GM23338 (cell line): ENCODE measurements at places on chromosomes 5 and 9.
A peak's percentile ranks its signal among the peaks of the same experiment; 100 is the strongest.

DNA sequence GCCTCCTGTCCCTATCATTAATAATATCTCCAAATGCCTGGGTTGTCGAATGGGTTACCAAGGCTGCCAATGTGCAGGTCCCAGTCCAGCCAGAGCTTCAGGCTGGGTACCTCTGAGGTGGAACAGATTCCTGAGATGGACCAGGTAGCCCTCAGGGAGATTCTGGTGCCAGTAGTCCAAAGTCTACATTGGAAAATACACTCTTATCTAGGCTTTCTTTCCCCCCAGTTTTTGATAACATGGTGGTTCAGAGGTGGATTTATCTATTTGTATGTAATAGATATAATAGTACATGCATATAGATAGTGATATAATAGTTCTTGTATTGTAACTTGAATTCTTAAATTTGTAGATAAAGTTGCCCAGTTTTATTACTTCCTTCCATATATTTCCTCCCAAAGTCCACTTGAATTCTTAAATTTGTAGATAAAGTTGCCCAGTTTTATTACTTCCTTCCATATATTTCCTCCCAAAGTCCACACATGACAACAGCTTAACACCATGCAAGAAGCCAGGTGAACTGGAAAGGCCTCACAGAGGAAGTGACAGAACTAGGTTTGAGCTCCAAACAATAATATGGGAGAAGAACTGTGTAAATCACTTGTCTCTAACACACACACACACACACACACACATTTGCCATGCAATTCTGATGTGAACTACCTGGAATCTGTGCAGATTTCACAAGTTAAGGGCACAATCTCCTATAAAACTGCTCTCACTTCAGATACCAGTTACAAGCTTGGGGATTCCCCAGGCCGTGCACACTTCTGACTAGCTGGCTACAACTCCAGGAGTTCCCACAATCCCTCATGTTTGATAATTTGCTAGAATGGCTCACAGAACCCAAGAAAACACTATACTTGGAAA lies 30.7 kb upstream of the ERAP1 start:
- DNase-seq = no peak
- H3K36me3 ChIP-seq = no peaks in the 10 kb centered on the region
- no peaks in the 10 kb centered on the region for H3K27me3 ChIP-seq
- no peak overlapping the region for H3K27ac ChIP-seq
- H3K4me1 ChIP-seq = no peaks in the 10 kb centered on the region
- no peak overlapping the region for H3K4me3 ChIP-seq

GRCh38 chr9:92654481-92655301 lies 15.2 kb downstream of the IPPK start:
- H3K4me1 ChIP-seq = 0 out of 2 replicates have a peak, but pooled peaks cover 2% of the 10 kb centered on the region
- no peak overlapping the region for H3K4me3 ChIP-seq
- H3K27ac ChIP-seq = no peak overlapping the region
- DNase-seq = no peak
- no peaks in the 10 kb centered on the region for H3K27me3 ChIP-seq
- H3K36me3 ChIP-seq = no peaks in the 10 kb centered on the region

- no peak overlapping the region for H3K27ac ChIP-seq
- no peaks in the 10 kb centered on the region for H3K4me1 ChIP-seq
- no peak overlapping the region for H3K4me3 ChIP-seq
- H3K36me3 ChIP-seq = no peaks in the 10 kb centered on the region
Observed at GRCh38 chr5:6273090-6273735, 105.1 kb downstream of the MED10 start.

DNA sequence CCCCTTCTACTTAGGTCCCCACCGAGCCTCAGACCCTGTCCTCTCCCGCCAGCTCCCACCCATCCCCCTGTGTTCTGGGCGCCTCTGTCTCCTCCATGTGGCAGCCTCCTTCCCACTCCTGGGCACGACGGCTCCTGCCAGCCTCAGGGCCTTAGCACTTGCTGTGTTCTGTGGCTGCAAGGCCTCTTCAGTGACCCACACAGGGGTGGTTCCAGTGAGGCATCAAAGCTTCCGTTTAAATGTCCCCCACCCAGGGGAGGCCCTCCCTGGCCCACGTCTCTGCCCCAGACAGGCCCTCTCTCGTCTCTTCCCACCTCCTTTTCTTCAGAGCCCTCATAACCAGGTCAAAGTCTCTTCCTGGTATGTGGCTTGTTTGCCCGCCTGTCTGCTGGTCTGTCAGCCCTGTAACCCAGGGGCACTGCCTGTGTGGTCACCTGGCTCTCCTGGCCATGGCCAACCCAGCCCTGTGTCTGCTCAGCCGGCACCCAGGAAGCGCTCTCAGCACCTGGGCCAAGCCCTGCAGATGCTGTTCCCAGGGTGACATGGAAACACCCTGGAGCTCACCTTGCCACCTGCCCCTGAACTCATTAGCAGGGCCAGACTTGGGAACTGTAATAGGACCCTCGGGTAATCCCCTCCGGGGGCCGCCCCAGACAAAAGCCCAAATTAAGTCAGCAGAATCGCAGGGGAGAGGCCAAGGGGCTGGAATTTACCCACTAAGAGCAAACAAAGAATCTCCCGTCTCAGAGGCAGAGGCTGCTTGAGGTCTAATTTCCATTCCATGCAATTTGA lies 33.7 kb downstream of the LHX3 start:
- H3K4me3 ChIP-seq = no peak overlapping the region
- H3K27me3 ChIP-seq = no peaks in the 10 kb centered on the region
- H3K27ac ChIP-seq = peak overlapping the region; percentile 74; the same call in 1 of the 2 replicates
- peaks cover 7% of the 10 kb centered on the region; the same call in 1 of the 2 replicates for H3K4me1 ChIP-seq
- DNase-seq = peak; percentile 87
- no peaks in the 10 kb centered on the region for H3K36me3 ChIP-seq

GRCh38 chr9:129109537-129109903 lies 1.1 kb downstream of the CRAT start:
- H3K4me3 ChIP-seq = no peak overlapping the region; the same call in 1 of the 2 replicates
- no peaks in the 10 kb centered on the region for H3K36me3 ChIP-seq
- H3K4me1 ChIP-seq = peaks cover 8% of the 10 kb centered on the region
- H3K27ac ChIP-seq = no peak overlapping the region

- peaks cover 7% of the 10 kb centered on the region; the same call in 1 of the 2 replicates for H3K4me1 ChIP-seq
- H3K27ac ChIP-seq = no peak overlapping the region
- no peaks in the 10 kb centered on the region for H3K36me3 ChIP-seq
- no peaks in the 10 kb centered on the region for H3K27me3 ChIP-seq
- H3K4me3 ChIP-seq = no peak overlapping the region
Observed at GRCh38 chr5:175347027-175347426, 97.0 kb downstream of the DRD1 start.

GRCh38 chr5:52807037-52807436 lies 19.3 kb downstream of the ITGA1 start:
- no peaks in the 10 kb centered on the region for H3K36me3 ChIP-seq
- H3K4me3 ChIP-seq = no peak overlapping the region
- H3K27me3 ChIP-seq = no peaks in the 10 kb centered on the region
- H3K27ac ChIP-seq = no peak overlapping the region
- DNase-seq = no peak

DNA sequence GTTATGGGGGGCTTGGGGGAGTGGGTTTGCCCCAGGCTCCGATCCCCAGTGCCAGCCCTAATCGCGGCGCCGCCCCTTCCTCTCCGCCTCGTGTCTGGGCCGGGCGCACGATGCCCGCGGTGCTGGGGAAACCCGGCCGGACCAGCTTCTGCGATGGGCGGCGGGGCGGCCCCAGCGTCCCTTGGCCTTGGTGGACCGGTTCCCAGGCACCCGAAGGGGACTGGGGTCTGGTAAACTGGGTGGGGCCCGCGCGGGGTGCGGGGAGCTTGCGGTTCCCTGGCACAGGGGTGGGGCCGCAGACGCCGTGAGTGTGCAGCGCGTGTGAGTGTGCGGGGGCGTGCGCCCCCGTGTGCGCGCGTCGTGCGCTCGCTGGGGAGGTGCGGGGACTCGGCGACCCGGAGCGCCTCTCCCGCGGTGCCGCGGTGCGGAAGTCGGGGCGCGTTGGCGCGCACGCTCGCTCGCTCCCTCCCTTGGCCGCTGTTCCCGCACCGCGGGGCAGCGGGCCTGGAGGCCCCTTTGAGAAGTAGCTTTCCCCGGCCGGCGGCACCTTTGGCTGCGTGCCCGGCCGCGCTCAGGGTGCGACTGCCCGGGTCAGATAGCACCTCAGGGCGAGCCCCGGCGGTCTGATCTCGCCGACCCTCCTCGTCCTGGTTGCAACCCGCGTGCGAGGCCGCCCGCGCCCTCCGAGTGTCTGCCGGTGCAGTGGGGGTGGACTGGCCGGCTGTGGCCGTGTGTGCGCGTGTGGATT lies 568 bp downstream of the MACIR start:
- H3K27me3 ChIP-seq = no peaks in the 10 kb centered on the region
- peaks cover 25% of the 10 kb centered on the region for H3K4me1 ChIP-seq
- DNase-seq = peak; percentile 83
- H3K4me3 ChIP-seq = peak overlapping the region; percentile 84
- H3K27ac ChIP-seq = 0 out of 2 replicates have a peak overlapping the region, but pooled peaks have one; percentile 64
- no peaks in the 10 kb centered on the region for H3K36me3 ChIP-seq

GRCh38 chr5:151591144-151591819 lies at the start of gene FAT2:
Gene FAT2, minus strand, starts transcription at chr5:151591331. Its CDS starts 22,400 bp downstream, at chr5:151568931.
- peak; percentile 66 for DNase-seq
- H3K4me1 ChIP-seq = peaks cover 9% of the 10 kb centered on the region; the same call in 1 of the 2 replicates
- H3K27me3 ChIP-seq = no peaks in the 10 kb centered on the region

- H3K36me3 ChIP-seq = no peaks in the 10 kb centered on the region
- H3K4me3 ChIP-seq = peak overlapping the region; percentile 64
- peaks cover 40% of the 10 kb centered on the region for H3K27me3 ChIP-seq
- DNase-seq = peak; percentile 62
Observed at GRCh38 chr9:137078701-137079400, 1.5 kb downstream of the UAP1L1 start.

- H3K36me3 ChIP-seq = no peaks in the 10 kb centered on the region
- no peak overlapping the region for H3K4me3 ChIP-seq
Observed at GRCh38 chr9:121675969-121676822, 24.8 kb downstream of the DAB2IP start.

- no peak overlapping the region for H3K4me3 ChIP-seq
- no peaks in the 10 kb centered on the region for H3K27me3 ChIP-seq
- H3K27ac ChIP-seq = no peak overlapping the region
- no peak for DNase-seq
- H3K4me1 ChIP-seq = peaks cover 6% of the 10 kb centered on the region
Observed at GRCh38 chr5:153546566-153546965, 56.1 kb downstream of the GRIA1 start.

DNA sequence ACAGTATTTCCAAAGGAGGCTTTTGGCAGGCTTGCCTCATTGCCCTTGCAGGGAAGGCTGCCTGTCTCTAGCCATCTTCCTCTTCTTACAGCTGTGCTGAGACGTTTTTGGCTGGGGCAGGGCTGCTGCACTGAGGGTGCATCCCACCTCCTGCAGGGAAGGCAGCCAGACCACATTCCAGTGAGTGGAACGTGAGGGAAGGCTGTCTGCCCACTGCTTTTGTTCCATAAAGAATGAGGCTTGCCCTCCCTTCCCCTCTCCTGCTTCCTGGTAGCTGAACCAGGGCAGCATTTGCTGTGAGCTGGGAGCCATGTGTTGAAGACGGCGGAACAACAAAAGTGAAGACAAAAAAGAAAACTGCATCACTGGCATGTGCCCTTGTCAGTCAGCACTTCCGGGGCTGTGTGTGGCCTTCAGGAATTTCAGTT lies 16.8 kb downstream of the MGAT1 start:
- no peaks in the 10 kb centered on the region for H3K36me3 ChIP-seq
- H3K4me3 ChIP-seq = peak overlapping the region; percentile 37
- H3K27me3 ChIP-seq = no peaks in the 10 kb centered on the region
- H3K4me1 ChIP-seq = peaks cover 29% of the 10 kb centered on the region

- H3K4me3 ChIP-seq = no peak overlapping the region
- no peaks in the 10 kb centered on the region for H3K36me3 ChIP-seq
- DNase-seq = no peak
- H3K4me1 ChIP-seq = no peaks in the 10 kb centered on the region
Observed at GRCh38 chr9:7119612-7120011, 361.8 kb downstream of the KDM4C start.

DNA sequence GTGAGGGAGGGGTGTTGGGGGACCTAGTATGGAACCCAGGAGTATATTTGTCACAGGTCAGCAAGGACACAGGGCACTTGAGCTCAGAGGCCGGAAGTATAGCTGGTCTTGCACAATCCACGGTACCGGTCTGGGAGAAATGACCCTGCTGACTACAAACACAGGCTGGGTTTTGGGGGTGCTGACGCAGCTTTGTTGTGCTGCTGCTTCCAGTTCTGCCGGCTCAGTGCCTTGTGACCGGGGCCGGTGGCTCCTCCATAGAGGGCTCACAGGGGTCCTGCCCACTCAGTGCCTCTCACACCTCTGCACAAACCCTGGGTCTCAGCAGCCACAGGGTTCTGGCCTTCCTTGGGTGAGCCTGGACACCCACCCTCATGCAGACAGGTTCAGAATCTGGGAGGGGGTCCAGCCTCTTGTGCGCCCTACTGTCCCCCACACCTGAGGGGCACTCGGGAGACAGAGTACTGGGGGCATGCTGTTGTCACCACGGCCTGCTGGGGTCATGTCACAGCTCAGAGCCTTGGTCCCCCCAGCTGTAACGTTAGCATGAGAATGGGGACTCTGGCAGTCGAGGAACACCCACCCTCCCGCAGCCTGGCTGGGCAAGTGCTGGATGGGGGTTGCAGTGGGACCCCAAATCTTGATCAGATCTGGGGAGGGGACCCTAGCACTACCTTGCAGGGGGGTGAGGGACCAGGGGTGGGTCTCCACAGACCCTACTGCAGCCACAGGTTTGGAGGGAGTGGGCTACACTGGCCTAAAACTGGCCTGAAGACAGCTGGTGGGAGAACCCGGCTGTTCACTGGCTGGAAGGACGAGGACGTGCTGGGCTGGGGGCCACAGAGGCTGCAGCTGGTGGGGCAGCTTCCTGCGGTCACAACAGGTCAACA lies 17.7 kb downstream of the NINJ1 start:
- no peak overlapping the region for H3K27ac ChIP-seq
- peaks cover 10% of the 10 kb centered on the region for H3K4me1 ChIP-seq
- no peaks in the 10 kb centered on the region for H3K36me3 ChIP-seq
- no peak overlapping the region for H3K4me3 ChIP-seq
- no peaks in the 10 kb centered on the region for H3K27me3 ChIP-seq

- H3K4me1 ChIP-seq = peaks cover 6% of the 10 kb centered on the region
- no peak overlapping the region for H3K27ac ChIP-seq
- H3K4me3 ChIP-seq = no peak overlapping the region
- no peak for DNase-seq
Observed at GRCh38 chr5:41686191-41686590, 175.8 kb upstream of the PLCXD3 start.

DNA sequence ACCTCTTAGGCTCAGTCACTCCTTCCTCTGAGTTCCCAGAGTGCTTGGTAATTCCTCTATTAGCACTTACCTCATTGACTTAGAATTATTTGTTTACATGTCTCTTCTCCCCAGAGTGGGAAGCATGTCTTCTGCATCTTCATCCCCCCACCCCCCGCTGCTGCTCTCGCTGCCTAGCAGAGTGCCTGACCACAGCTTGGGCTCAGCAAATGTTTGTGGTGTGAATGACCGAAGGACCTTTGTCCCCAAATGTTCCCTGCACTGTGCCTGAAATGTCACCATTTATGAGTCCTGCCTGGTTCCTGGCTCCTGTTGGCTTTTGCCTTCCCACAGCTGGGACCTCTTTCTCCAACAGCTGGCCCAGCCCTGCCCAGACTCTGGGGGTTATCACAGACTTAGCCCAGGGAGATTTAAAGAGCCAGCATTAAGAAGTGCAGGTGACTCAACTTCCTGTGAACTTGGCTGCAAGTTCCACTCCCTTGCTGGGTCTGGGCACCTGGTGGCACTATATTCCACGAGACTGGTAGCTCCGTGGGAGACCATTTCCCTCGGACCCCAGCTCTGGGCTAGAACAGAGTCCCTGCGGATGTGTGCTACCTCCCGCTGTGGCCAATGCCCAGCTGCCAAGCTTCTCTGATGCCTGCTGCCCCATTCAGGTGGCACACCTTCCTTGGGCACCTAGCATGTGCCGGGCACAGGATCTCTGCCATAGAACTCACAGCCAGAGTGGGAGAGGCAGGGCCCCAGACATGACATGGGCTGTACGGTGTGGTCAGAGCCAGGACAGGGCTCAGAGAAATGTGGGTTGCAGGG lies 1.8 kb upstream of the HMCN2 start:
- no peaks in the 10 kb centered on the region for H3K36me3 ChIP-seq
- no peak overlapping the region for H3K4me3 ChIP-seq
